ENCODE measurements at places on chromosomes 7 and 10.

DNA sequence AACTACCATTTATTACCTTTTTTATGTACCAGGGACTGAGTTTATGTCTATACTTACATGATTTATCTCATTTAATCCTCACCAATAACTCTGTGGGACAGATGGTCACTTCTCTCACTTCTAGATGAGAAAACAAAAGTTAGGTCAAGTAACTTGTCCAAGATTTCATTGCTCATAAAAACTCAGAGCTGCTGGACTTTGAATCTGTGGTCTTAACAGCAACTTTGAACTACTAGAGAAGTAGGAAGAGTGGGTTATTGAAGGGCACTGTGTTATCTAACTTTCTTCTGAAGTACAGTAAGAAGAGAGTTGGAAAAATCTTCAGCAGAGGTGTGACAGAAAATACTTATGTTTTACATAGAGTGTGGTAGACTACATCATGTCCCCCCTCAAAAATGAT lies 214.2 kb upstream of the BMPER start:
- DNase-seq, result no peak

DNA sequence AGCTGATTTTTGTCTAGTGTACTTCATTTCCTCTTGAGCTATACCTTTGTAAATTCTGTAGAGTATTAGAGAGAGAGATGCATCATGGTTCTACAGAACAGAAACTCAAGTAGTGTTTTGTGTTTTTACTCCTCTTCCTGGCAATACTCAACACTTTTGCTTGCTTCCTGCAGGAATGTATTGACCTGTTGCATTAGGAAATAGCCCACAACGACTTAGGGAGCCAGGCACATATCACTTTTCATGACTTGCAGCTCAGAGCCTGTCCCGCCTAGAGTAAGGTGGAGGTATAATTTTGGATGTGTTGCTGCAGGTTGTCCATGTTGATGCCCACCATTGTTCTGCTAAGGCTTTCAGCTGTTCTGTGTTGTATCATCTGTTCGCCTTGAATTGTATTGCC lies 216.3 kb downstream of the SDK1 start:
- no peak for DNase-seq

- DNase-seq, result no peak
These were observed 304.4 kb upstream of the C7orf33 start for GRCh38 chr7:148286150-148286549.

GRCh38 chr7:109476409-109476808 lies 906.7 kb downstream of the DNAJB9 start:
- no peak for DNase-seq

DNA sequence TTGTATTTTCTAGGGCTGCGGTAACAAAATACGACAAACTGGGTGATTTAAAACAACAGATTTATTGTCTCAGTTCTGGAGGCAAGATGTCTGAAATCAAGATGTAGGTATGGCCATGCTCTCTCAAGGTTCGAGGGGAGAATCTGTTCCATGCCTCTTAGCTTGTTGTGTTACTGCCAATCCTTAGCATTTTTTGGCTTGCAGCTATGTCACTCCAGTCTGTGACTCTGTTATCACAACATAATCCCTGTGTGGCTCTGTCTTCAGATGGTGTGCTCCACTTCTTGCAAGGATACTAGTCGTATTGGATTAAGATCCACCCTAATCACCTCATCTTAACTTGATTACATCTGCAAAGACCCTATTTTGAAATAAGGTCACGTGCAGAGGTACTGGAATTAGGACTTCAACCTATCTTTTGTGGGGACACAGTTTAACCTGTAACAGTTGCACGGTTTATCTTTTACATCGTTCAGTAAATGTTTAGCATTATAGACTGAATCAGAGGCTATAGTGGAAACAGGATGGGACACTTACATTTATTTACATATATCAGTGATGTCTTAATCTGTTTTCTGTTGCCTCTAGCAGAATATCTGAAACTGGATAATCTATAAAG lies 3.1 kb downstream of the C1GALT1 start:
- DNase-seq, result no peak

DNA sequence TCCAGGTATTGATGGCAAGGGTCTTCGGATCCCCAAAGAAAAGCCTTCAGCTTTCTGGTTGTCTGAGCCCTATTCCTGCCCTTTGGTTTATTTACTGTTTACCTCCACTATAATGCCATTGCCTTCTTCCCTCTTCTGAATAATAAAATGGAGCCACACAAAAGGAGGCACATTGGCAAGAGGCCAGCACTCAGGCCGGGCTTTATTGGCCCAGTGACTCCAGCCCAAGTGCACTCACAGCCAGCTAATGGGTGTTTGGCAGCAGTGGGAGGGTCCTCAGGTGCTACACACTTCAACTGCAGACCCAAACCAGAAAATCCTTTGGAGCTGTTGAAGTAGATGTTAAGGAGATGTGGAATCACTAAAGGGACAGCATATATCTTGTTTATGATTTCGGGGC lies 336.0 kb downstream of the PLXNA4 start:
- no peak for DNase-seq

- peak; percentile 20 for DNase-seq
These were observed 39.7 kb downstream of the FRMPD2 start for GRCh38 chr10:48234787-48235186.

DNA sequence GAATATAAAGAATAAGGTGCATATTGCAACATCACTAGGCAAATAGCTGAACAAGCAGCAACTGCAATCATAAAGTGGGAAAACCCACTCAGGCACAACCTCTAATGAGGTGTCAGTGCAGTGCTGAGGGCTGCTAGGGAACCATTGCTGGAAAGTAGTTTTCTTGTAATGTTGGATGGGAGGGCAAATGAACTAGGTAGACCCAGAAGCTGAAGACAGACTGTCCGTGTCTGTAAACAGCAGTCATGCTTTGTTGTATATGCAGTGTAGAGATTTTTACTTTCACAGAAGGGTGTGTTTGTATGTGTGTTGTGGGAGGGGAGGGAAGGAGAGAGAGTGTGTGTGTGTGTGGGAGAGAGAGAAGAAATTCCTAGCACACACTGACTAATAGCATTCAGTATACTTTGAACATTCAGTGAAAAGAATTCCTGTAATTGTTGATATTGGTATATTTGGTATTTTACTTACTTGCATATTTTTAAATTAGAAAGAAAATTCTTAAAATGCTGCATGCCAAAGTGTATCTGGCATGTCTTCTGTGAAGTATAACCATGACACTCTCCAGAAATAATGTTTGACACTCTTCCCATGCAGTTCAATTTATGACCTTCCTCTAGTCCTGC lies 28.8 kb downstream of the ITGB8 start:
- no peak for DNase-seq

DNA sequence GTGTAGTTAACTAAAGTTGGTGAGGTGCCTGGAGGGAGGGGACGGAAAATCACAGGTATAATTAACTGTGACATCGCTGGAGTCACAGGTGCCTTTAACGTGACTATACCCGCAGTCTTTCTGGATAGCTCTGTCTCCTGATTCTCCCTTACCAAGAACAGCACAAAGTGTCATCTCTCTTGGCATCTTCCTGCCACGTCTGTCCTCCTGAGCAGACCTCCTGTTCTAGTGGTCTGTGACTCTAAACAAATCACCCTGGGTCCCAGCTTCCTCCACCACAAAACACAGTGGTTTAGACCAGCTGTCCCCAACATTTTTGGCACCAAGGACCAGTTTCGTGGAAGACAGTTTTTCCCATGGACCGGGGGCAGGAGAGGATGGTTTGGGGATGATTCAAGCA lies 90.5 kb downstream of the CALN1 start:
- DNase-seq, result no peak

GRCh38 chr7:27104341-27105058 lies 2.0 kb upstream of the HOXA2 start:
- DNase-seq, result no peak

DNA sequence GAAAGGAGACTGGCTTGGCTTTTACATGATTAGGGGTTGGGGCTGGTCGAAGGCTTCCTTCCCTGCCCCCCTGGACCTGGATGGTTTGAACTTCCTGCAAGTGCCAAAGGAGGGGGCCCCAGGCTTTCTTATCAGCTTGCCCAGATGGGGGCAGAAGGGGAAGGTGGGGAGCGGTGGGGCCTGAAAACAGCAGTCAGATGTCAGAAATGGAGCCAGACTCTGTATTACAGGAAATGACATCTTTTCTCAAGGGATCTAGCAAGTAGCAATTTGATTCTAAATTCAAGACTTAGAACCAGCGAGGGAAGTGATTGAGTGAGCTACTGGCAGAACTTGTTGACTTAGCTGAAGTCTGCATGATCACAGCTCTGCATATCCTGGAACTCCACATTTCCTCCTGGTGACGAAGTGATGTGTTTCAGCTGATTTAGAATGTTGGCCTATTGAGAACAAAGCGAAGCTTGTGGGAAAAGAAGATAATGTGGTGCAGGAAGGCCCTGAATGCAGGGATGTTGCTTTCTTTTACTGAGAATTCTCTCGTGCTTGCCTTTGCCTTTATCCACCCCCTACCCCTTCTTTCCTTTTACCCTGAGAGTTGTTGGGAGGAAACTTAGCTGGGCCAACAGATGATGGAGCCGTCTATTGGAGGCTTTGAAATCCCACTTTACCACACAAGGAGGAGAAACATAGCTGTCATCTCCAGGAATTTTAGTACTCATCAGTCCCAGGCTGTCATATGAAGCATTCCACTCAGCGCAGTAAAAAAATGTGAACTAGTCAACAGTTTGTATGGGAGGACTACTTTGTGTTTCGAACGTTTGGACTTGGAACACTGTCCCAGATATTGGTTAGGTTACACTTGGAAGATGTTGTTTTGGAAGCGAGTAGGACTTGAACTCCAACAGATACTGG lies 43.2 kb downstream of the CCNY start:
- DNase-seq, result no peak

GRCh38 chr10:123883673-123884320 lies 7.8 kb downstream of the CPXM2 start:
- no peak for DNase-seq

- no peak for DNase-seq
These were observed 132.5 kb downstream of the NT5C2 start for GRCh38 chr10:103060575-103060974.

DNA sequence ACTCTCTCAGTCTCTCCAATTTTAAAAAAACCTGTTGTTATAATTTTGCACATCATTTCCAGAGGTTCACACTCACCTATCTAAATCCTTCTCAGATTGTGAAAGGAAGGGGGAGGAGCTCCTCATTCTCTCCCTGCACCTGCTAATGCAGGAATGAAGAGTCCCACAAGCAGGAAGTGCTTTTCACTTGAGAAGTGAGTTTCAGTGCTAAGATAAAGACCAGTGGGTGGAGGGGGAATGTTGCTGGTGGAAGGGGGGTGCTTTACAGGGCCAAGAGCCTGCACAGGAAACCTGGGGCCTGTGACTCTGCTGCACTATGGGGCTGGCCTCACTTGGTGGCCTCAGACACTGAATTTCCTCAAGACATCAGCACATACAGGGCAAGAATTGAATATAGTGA lies 176.4 kb downstream of the PTPN20 start:
- DNase-seq, result no peak

- DNase-seq, result no peak
These were observed 2.9 kb upstream of the CFAP46 start for GRCh38 chr10:132945125-132945893.

- no peak for DNase-seq
These were observed 40.5 kb downstream of the C1QL3 start for GRCh38 chr10:16481052-16481728.

DNA sequence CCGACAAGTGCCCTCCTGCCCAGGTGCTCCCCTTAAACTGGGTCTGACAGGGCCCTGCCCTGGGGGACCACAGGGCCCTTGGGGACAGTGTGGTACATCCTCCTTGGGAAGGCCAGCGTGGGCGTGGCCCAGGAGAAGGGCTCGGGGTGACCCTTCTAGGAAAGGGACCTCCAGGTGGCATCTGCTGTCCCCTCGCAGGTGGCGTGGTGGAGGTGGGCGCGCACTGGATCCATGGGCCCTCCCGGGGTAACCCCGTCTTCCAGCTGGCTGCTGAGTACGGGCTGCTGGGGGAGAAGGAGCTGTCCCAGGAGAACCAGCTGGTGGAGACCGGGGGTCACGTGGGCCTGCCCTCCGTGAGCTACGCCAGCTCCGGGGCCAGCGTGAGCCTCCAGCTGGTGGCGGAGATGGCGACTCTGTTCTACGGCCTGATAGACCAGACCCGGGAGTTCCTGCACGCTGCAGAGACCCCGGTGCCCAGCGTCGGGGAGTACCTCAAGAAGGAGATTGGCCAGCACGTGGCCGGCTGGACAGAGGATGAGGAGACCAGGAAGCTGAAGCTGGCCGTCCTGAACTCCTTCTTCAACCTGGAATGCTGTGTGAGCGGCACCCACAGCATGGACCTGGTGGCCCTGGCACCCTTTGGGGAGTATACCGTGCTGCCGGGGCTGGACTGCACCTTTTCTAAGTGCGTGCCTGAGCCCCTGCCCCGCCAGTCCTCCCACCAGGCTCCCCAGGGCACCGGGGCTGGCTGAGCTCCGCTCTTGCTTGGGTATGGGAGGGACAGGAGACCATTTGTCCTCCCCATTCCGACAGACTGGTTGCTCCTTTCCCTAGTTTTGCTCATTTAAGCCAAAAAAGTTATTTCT lies 972 bp downstream of the PAOX start:
- DNase-seq, result no peak

DNA sequence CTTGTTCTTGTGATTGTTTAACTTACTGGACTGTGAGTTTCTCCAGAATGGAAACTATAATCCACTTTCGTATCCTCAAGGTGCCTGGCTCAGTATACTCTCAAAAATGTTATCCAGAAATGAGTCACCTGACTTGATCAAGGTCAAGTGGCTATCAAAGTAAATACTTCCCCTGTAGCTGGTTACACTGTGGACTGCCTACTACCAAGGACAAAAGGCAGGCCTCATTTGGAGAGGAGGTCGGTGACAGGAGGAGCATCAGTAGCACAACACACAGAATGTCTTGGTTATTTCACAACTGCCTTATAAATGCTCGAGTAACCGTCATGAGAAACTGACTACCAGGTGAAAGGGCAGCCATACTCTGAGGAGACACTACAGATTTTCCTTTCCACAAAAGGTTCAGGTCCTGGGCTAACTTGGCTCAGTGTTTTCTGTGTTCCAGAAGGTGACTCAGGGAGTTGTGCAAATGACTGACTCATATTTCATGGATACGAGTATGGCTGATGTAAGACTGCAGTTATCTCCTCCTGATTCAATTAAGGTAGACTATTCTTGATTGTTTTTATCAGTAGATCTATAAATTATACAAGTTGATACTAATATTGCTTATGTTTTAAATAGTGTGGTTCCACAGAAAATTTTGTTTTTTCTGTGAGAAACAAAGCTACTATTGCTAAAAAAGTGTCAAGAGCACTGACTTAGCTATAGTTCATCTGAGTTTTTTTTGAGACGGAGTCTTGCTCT lies 4.2 kb upstream of the CCNY start:
- no peak for DNase-seq

Measured in ecto neural progenitor cell (in vitro differentiated cells).